Common myeloid progenitor, CD34-positive (primary cell): ENCODE measurements at places on chromosomes 2 and 18.

GRCh38 chr18:24341361-24341760, 56.3 kb downstream of the OSBPL1A start:
- DNase-seq: no peak

DNA sequence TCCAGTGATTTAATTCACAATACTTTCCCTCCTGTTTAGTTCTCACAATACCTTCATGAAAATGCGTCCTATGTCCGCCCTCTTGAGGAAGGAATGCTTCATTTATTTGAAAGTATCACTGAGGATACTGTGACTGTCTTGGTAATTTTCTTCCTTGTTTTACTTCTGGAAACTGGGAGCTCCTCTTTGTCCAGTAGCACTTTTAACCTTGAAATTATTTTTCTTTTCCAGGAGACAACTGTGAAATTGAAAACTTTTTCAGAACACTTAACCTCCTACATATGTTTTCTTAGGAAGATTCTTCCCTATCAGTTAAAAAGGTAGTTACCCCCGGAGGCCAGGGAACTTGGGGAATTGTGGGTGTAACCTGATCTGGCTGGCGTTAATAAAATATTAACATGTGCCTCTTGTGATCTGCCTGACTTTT, 58.9 kb upstream of the STON1 start:
- DNase-seq: no peak

DNA sequence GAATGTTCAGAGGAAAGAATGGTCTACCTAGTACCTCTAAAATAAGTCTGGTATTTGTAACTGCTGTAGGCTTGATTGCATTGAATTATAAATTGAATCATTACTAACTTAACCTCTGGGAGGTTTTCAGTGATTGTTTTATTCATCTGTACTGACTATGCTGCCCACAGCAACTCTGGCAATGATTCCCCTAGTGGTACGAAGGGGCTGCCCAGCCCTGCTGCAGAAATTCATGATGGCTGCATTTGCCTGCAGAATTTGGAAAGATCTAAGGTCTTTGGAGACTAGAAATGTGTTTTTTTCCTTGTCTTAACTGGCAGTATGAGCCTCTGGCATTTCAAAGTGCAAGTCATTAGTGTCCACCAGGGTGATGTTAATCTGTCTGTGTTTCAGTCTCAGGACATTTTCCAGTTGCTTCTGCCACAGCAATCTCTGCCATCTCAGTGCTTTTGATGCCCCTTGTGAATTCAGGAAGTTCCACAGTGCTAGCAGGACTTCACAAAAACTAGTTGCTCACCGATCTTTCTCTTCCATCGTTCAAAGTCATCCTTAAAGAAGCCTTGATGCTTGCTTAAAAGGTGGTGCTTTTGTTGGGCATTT, 13.4 kb upstream of the LRPPRC start:
- peak; percentile 20 for DNase-seq

GRCh38 chr18:51120809-51121596, 76.5 kb downstream of the MEX3C start:
- no peak for DNase-seq

DNA sequence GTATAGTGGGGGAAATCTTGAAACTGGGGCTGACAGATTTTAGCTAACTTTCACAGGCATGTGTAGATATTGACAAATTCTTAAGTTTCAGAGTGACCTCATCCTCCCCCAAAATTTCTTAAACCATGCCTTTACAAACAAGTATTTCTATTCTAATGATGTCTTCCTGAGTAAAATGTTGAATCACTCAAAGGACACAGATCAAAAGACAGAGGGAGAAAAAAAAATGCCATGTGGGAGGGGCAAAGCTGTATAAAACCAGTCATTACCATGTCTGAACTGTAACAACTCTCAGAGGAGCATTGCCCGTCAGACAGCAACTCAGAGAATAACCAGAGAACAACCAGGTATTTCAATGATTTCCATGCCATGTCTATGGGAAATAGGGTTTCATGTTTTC, at the start of gene SERPINB2:
Gene SERPINB2 (plus strand): TSS at position 282 of the 400 bp plus-strand sequence. CDS start 3,740 bp downstream, outside the sequence.
- no peak for DNase-seq

DNA sequence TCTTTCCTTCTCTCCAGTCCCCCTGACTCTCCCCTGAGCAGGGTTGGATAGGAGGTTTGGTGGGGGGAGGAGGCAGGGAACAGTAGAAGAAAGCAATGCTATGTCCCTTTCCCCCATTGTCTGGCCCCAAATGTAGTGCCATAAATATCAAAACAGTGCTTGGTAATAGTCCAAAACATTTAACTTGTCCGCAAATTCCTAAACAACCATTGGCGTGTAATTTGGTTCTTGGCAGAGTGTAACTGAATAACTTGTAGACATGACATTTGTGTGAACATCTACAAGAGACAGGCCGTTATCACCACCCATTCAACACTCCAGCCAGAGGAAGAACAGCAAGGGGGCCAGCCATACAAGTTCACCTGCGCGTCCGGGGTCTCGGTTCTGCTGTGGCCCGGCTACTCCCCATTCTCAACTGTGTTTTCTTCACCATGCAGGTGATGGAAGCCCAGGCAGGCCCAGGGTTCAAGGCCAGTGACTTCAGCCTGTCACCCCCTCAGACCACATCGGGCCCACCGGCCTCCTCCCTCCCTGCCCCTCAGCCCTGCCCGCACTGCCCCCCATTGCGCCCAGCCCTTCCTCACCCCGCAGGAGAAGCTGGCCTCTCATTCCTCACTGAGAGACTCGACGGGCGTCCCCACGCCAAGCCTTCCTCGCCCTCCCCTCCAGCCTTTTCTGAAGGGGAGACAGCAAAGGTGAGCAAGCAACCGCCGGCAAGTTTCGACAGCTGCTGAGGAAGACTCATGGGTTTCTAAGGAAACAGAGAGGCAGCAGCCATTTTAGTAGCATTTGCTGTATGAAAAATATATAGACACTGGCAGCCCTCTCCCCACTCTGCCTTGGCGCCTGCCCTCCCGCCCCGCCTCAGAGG, 699 bp upstream of the RAPGEF4 start:
- DNase-seq: no peak

DNA sequence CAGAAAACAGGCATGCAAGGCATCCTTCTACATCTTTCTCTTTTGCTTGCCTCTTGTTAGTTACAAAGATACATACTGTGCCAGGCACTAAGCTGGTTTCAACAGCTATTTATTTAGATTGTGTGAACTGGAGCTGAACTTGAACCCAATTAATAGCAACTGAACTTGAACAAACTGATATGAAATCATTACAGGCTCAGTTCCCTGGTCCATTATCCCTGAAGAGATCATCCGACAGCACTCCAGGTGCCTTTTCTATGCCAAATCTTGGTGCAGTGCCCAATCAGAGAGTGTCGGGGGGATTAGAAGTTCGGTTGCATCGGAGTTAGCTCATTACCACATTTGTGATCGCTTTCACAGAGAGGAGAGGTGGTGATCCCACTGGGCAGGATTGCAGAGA, 477.6 kb downstream of the PARD3B start:
- DNase-seq: no peak

- peak; percentile 76 for DNase-seq
Measured at GRCh38 chr2:73156539-73157124, 43.9 kb upstream of the RAB11FIP5 start.

DNA sequence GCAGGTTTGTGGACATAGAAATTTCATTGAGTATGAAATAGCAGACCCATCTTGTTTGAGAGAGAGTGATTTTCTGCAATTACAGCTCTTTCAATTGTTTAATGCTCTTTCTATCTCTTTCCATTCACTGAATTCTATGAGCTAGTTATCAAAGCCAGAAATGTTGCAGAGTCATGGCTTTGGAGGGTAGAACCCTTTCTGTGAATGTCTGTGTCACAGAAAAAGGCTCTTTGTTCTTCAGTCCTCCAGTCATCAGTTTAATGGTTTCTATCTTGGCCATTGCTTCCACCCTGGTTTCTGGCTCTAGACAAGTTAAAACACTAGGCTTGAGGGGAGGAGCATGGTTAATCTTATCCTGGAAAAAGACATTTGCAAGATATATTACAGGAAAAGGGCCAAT, 655.0 kb downstream of the STK39 start:
- no peak for DNase-seq

- DNase-seq: no peak
Measured at GRCh38 chr2:135657806-135658582, 83.7 kb upstream of the UBXN4 start.

- DNase-seq: no peak
Measured at GRCh38 chr2:217415316-217415715, 555.5 kb upstream of the TNP1 start.
